NCI-H526 treated with DMSO at 0.1 percent for 48 hours (cell line): ENCODE measurements at places on chromosomes 13 and 19.

DNA sequence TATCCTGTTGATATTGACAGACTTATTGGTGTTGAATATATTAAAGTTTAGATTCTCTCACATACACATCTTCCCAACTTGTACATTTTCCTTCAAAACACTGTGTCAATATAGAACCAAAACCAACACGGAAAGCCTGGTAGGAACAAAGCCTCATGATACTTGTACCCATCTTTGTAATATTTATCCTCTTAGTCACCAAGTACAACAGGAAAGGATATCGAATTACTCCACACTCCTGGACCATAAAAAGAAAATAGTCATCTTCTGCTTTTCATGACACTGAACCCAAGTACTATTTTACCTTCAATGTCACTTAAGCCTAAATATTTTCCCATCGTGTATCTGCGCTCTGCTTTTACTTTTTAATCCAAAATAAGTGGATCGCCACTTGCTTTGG, 702.9 kb upstream of the PCDH9 start:
- no peak for DNase-seq

DNA sequence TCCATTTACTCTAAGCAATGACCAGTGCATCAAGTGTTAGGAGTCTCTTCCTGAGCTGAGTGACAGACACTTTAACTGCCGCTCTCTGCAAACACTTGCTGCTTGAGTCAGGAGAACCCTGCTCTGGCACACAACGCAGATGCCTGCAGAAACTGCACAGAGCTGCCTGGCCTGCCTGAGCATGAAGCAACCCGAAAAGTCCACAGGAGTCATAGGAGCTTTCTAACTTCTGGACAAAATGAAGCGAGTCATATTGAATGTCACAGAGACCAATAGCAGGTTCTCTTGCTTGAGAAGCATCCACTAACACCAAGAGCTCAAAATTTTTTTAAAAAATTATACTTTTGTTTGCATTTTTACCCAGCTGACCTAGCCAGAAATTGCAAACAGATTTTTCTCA, 232.4 kb downstream of the LHFPL6 start:
- no peak for DNase-seq

- DNase-seq: no peak
Measured at GRCh38 chr19:10603084-10603872, 16.2 kb upstream of the AP1M2 start.

DNA sequence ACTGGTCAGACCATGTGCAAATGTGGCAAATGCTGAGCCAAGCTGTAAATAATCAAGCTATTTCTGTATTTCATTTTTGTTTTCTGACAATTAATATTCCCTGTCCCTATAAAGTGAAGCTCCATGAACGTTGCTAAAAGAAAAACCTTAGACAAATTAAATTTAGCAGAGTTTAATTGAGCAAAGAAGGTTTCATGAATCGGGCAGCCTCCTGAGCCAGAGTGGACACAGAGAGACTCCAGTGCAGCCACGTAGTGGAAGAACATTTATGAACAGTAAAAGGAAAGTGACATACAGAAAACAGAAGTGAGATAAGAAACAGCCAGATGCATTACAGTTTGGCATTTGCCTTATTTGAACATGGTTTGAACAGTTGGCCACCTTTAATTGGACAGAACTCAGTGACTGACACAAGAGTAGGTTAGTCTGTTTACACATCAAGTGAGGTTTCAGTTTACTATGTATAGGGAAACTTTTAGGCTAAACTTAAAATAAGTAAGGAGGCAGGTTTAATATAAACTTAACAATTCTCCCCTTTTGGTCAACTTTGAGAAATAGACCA, 69.7 kb downstream of the UFM1 start:
- DNase-seq: no peak

GRCh38 chr13:51477149-51477548, 24.3 kb upstream of the INTS6 start:
- no peak for DNase-seq

- no peak for DNase-seq
Measured at GRCh38 chr13:42225051-42225450, 46.9 kb upstream of the AKAP11 start.

- no peak for DNase-seq
Measured at GRCh38 chr19:13002166-13002898, 7.1 kb downstream of the NFIX start.

GRCh38 chr13:91167706-91168385, 179.6 kb upstream of the MIR17HG start:
- DNase-seq: no peak

DNA sequence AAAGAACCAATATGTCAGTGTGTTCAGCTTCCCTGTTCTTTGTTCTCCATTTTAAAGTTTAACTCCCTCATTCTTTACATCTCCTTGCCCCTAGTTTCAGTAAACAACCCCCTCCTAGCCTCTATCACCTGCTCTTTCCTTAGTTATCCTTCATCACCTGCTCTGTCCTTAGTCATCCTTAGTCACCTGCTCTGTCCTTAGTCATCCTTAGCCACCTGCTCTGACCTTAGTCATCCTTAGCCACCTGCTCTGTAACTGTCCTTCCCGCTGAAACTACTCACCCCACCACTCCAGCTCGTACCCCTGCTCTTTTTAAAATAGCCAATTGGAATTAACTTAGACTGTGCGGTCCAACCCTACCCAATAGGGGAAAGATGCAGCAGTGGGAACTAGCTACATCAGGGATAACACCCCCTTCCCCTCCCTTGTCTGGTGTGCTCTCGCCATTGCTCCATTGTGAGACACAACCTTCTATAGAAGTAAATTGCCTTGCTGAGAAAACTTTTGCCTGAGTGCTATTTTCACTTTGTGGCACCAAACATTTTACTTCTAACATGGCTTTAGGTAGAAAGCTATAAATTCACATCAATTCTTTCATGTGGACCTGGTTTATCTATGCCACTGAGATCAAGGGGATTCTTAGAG, 16.2 kb downstream of the EDNRB start:
- no peak for DNase-seq

DNA sequence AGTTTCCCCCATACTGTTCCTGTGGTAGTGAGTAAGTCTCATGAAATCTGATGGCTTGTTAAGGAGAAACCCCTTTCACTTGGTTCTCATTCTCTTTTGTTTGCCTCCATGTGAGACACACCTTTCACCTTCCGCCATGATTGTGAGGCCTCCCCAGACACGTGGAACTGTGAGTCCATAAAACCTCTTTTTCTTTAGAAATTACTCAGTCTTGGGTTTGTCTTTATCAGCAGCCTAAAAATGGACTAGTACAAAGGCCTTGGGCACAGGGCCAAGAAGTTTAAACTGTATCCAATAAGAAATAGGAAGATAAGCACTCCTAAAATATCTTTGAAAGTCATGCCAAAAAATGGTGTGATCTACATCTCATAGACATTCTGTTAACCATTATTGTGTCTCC, 176.9 kb downstream of the TBC1D4 start:
- DNase-seq: no peak

- DNase-seq: no peak
Measured at GRCh38 chr19:45206328-45206727, 27.7 kb downstream of the BLOC1S3 start.

DNA sequence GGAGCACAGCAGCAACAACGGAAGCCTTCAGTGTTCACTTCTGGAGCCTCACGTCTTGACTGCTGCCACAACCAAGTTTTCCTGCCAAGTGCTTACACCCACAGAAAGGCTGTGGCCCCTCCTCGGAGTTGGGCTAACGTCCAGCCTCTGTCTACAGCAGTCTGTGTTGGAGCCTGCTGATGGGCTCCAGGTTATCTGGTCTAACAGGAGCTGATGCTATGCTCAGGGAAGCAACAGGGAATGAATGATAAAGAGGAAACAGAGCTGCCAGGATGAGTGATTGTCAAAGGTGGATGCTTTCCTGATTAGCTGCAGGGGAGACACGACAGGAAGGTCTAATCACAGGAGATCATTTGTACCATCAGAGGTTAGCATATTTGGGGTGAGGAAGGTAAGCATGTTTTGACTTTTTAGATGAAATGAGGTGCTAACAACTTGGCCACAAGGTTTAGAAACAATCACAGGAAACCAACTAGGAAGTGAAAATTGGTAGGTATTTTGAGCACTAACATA, 53.8 kb upstream of the RCBTB2 start:
- no peak for DNase-seq

DNA sequence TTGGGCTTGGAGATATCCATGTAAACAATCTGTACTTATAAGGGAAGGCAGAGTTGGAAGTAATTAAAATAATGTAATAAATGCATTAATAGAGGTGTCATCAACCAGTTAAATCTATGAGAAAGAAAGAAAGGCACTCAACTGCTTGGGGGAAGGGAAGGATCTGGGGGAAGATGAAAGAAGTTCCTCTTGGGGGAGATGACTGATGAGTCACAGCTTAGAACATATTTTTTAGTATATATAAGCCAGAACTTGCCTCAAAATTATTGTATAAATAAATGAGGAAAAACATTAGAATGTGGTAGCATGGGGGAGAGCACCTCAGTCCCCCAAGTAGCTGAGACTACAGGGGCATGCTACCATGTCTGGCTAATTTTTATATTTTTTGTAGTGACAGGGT, 205.8 kb downstream of the GGACT start:
- DNase-seq: no peak

- peak; percentile 46 for DNase-seq
Measured at GRCh38 chr19:32675720-32676185, at the start of gene RGS9BP. RGS9BP (plus strand) TSS chr19:32675848; CDS start chr19:32676264, 416 bp downstream.

DNA sequence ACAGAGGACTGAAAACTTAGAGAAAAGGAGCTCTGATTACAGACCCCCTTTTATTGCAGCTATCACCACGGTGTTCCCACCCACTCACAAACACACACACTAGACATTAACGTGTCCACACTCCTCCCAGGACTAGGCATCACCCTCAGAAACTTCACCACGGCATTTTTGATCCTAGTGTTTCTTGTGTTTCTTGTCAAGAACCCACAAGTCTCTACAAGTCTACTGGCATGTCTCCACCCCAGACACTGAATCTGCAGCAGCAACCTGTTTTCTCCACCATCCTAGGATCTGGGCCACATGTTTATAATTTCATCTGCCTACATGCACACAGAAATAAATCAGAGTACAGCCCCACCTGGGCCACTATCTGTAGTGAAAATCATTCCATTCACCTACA, 4.3 kb downstream of the ZNF486 start:
- no peak for DNase-seq

DNA sequence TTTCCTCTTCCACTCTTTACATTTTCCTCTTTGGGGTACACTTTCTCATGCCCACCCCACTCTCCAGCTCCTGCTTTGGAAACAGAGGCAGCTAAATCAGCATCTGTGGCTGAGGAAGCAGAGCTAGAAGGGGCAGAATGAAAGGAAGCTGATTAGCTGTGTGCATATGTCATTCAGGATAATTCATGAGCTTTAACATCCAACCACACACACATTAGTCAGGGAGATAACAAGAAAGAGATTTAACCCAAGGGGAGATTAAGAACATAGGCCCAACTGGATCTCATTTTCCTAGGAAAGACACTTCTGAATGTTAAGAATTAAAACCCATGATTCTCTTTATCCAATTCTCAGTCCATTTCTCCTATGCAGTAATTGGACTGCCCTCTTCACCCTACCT, 405.5 kb downstream of the TBC1D4 start:
- DNase-seq: no peak

DNA sequence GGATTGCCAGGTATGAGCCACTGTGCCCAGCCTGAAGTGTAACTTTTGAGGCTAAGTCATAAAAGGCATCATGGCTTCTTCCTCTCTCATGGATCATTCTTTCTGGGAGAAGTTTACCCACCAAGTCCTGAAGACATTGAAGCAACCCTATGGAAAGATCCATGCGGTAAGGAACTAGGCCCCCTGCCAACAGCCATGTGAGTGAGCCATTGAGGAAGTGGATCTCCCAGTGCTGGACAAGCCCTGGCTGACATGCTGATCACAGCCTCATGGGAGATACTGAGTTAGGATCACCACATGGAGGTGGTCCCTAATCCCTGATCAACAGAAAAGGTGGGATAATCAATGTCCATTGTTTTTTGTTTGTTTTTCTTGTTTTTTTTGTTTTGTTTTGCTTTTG, 3.3 kb upstream of the NUDT19 start:
- DNase-seq: no peak

DNA sequence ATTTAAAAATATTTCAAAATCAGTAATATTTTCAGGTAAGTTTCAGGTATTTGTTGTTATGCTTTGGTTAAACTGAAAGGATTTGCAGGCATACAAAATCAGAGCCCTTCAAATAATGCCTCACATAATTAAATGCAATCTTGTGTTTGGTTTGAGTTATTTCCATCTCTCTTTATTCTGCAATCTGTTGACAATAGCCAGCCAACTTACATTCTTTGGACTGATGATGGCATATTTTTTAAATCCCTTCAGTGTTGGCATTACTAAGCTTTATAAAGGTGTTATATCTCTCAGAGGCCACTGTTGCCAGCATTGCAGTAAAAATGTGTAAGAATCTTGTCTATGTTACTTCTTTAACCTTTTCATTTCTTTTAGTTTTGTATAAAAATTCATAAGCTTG, 257.2 kb upstream of the RFC3 start:
- no peak for DNase-seq

DNA sequence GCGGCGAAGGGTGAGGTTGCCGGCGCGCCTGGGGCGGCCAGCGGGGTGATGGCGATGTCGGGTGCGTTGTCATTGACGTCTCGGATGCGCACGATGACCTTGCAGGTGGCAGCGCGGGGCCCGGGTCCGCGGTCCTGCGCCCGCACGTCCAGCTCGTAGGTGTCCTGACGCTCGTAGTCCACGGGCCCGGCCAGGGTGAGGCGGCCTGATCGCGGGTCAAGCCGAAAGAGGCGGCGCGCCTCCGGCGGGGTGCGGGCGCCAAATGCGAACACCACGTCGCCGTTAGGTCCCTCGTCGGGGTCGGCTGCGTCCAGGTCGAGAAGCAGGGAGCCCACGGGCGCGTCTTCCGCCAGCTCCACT, 1.1 kb downstream of the PCDH8 start:
- DNase-seq: no peak

GRCh38 chr19:34365463-34366401, 736 bp downstream of the GPI start:
- DNase-seq: peak; percentile 17

- DNase-seq: no peak
Measured at GRCh38 chr19:51116736-51117286, 7.9 kb upstream of the SIGLEC9 start.

- DNase-seq: no peak
Measured at GRCh38 chr13:111382411-111382810, 62.0 kb downstream of the TEX29 start.

DNA sequence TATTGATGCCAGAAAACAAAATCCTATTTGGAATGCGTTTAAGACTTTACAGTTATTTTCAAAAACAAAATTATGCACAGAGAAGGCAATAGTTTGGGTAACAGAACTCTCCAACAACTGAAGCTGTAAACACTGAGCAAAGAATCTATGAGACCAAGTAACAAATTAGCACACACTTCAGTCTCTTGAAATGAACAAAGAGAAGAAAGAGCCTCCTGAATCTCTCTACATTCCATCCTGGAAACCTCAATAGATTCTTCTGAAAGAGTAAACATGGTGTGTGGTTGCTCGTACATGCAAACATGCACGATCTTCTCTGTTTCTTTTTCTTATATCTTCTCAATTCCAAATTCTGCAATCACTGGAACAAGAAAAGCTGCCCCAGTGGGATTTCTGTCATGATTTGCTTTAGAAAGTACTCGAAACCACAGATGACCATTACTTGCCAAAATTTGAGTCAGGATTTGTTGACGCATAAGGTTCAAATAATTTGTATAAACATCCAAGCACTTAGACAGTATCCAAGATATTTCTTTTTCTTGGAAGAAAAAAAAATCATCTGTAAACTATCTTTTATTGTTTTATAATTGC, 137.9 kb upstream of the DACH1 start:
- no peak for DNase-seq

GRCh38 chr13:49060678-49061387, 85.1 kb downstream of the FNDC3A start:
- DNase-seq: no peak

GRCh38 chr13:38166116-38166515, 183.5 kb upstream of the UFM1 start:
- DNase-seq: no peak
